ENCODE measurements at places on chromosomes 6 and 20.
A peak's percentile ranks its signal among the peaks of the same experiment; 100 is the strongest.

DNA sequence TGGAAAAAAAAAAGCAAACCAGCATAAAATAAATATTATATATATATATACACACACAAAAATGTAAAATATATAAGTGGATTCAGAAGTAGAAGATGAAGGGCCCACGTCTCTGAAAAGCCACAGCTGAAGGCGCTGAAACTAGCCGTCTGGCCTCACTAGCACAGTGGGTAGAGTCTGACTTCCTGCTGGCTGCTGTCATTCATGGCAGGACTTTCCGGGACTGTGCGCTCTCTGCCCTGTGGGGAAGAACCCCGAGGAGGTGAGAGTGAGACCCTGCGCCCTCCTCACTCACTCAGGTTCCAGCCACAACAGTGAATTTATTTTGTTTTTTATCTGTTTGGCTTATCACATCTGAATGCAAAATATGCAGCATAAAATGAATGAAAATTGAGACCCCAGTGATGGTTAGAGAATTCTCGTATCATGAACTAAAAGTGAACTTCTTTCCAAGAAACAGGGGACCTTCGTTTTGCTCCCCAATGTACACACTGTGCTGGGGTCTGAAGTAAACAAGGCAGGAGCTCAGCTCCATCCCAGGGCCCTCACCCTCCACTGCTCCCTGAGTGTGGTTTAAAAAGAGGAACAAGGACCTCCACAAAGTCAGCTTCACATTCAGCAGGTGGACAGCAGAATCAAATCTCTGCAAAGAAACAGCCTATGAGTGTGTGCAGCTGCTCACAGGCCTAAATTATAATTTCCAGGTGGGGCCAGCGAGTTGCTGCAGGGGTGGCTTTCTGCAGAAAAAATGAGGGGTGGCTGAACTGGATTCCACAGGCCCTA lies 1.3 kb upstream of the RAMACL start:
- DNase-seq: no peak

GRCh38 chr20:2771631-2772080 lies 28.8 kb downstream of the CPXM1 start:
- no peak for DNase-seq

DNA sequence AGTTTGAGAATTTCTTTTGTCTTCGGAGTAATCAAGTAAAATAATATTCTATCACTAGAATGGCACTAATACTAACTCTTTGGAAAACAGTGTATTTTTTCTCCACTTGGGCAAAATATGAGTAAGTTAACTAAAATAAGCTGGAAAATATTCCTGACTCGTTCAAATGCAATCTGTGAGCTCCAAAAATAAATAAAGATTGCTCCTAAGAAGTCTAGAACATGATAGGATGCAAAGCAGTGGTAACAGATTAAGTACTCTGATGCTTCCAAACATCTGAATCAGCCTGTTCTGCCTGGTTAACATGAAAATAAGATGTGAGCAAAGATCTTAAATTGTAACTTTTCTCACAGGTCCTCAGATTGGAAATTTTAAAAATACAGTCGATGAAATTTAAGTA lies 285.1 kb upstream of the ID4 start:
- DNase-seq: peak; percentile 58

DNA sequence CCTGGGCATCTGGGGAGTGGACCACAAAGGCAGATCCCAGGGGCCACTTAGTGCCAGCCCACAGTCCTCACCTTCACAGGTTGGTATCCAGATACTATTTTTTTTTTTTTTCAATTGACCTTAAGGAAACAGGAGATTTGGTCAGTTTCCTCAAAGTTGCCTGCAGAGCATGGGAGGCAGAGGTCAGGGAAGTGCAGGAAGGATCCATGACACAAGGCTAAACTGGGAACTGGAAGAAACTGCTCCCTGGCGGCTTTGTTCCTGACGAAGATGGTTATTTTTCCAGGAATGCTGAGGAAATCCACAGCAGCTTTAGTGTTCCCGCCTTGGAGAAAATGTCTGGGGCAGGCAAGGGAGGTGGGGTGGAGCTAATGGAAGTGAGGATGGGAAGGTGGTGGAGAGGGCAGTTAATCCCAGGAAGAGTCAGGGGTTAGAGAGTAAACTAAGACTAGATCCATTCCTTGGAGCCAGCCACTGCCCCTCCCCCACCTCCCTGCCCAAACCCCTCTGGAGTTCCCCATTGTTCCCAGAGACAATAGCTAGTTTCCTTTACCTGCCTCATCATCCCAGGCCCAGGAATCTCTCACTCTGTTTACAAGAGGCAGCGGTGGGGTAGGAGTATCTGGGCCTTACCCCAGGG lies 14.3 kb upstream of the MYMX start:
- DNase-seq: no peak

DNA sequence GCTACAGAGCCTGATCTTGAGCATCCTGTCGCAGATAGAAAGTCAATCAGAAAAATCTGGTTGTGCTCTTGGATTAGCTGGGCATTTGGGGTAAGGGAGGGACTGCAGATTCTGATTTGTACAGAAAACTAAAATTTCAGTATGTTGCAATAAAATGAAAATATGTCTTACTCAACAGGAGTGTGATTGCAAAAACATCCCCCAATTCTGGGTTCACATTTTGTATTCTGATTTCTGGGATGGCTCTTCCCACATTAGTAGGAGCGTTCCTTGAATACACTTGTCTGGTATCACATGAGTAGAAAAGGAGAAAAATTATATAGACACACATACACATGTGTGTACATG lies 40.5 kb downstream of the PANK2 start:
- no peak for DNase-seq

DNA sequence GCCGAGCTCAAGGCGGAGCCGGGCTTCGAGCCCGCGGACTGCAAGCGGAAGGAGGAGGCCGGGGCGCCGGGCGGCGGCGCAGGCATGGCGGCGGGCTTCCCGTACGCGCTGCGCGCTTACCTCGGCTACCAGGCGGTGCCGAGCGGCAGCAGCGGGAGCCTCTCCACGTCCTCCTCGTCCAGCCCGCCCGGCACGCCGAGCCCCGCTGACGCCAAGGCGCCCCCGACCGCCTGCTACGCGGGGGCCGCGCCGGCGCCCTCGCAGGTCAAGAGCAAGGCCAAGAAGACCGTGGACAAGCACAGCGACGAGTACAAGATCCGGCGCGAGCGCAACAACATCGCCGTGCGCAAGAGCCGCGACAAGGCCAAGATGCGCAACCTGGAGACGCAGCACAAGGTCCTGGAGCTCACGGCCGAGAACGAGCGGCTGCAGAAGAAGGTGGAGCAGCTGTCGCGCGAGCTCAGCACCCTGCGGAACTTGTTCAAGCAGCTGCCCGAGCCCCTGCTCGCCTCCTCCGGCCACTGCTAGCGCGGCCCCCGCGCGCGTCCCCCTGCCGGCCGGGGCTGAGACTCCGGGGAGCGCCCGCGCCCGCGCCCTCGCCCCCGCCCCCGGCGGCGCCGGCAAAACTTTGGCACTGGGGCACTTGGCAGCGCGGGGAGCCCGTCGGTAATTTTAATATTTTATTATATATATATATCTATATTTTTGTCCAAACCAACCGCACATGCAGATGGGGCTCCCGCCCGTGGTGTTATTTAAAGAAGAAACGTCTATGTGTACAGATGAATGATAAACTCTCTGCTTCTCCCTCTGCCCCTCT lies 1.1 kb downstream of the CEBPB start:
- DNase-seq: peak; percentile 49

DNA sequence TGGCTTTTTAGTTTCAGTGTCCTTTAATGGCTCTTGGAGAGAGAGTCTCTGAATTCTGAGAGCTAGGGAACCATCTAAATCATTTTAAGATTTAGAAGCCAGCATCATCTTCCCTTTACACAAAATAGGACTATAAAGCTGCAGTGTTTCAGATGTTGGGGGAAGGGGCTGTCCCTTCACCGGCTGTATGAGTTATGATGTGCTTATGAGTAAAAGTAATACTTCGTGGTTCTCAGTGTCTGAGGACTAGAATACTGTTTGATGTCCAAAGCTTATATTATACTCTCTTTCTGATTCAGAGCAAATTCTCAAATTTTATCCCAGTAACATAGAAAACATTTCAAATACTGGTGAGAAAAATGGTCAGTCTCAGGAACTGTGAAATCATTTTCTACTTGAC lies 63.5 kb upstream of the FAM8A1 start:
- DNase-seq: no peak

DNA sequence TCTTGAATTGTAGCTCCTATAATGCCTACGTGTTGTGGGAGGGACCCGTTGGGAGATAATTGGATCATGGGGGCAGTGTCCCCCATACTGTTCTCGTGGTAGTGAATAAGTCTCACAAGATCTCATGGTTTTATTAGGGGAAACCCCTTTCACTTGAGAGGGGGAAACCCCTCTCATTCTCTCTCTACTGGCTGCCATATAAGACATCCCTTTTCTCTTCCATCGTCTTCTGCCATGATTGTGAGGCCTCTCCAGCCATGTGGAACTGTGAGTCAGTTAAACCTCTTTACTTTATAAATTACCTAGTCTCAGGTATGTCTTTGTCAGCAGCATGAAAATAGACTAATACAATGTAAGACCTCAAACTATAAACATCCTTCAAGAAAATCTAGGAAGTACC lies 23.1 kb downstream of the PAQR8 start:
- DNase-seq: no peak

DNA sequence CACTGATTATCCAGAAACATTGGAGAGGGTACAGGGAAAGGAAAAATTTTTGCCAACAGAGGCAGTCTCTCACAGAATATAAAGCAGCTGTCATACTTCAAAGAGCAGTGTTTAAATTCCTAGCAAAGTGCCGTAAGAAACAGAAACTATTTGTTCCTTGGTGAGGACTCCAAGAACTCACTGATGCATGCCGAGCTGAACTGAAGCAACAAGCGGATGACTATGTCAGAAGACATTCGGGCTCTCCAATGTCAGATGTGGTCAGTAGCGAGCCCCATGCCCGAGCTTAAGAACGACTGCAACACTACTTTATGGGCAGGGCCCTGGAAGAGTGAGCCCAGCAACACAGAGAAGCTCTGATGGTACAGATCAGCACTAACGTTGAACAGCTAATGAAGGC lies 54.7 kb downstream of the OR2B6 start:
- DNase-seq: no peak

GRCh38 chr6:168695701-168696100 lies 254.7 kb downstream of the SMOC2 start:
- DNase-seq: no peak

DNA sequence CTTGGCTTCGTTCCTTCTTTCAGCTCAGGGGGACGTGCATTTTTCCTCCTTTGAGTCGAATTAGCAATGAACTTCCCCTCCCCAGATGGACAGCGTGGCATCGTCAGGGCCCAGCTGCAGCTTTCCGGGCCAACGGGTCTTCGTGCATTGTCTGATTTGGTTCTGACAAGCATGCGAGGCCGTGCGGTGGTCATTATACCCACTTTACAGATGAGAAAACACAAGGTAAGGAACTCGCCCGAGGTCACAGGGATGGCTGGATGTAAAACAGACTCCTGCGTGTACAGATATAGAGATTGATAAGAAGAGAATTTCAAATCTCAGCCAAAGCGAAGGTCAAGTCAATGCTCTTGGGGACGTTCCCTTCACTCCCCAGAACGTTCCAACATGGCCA lies 187.6 kb upstream of the SULF2 start:
- DNase-seq: no peak

DNA sequence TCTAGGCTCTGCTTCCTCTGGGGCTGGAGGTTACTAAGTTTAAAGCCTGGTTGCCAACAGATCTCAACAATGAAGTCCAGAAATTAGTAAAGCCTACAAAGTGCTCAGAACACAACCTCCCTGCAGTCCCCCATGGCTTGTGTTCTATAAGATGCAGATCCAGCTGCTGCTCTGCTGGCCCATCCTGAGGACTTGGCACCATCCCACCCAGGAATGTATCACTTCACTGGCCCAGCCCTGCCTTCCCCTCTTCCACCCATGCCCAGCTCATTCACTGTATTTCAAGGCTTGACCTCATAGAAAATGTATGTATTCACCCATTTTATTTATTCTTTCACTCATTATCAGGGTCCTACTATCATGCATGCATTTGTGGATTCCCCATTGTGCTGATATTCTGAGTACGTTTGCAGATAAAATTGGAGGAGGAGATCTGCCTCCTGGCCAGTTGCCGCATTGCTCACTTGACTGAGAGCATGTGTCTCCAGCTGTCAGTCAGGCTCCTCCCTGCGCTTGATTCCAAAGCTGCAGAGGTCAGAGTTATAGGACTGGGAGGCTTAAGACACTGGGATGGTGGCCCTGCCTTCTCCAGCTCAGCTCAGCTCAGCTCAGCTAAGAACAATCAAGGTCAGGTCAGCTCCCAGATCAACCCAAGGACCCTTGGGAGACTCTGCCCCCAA lies 104.8 kb downstream of the MAFB start:
- DNase-seq: no peak

DNA sequence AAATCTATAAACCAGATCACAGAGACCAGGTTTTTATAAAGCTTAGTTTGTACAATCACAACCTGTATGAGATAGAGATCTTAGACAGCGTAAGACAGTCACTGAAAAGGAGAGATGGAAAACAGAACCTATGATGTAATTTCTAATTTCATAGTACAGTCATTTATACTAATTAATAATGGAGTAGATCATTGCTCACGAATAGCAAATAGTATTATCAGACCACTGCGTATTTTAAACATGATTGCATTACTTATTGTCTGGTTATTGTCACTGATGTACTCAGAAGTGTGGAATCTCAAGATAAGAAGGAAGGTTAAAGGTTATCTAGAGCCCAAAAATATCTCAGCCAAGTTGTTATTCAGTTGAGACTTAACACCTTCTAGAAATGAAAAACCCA lies 115.6 kb downstream of the KHDC1L start:
- no peak for DNase-seq

DNA sequence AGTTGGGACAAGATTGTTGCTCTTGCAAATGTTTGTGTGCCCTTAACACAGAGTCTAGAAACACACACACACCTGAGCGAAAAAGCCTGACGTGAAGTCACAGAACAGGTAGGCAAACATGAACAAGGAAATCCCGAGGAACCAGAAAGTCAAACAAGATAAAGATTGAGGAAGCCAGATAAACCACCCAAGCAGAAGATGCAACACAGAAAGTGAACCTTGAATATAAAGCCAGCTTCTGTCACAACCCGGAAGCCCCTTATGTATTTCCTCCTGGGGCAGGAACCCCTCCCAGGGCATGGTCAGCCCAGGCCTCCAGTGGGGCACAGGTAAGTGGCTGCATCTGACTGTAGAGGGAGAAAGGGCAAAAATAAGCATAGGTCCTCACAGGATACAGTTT lies 158.2 kb upstream of the SUPT3H start:
- no peak for DNase-seq

DNA sequence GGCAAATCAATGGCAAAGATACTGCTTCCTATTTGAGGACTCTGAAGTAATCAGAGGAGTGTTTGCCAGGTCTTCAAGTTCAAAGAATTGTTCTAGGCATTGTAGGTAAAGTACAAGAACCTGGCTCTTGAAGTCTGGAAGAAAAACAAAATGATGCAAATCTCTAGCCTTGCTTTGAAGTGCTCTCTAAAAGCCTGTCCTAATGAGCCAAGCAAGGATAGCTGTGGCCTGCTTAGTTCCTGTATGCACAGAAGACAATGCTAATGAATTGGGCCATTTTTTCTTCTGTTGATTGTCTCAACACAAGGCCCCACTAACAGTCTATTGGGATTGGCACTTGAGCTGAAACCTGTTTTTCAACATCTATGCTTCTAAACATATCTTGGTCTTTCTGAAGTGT lies 165.0 kb upstream of the POU3F2 start:
- DNase-seq: no peak
